Activated T-cell treated with anti-CD3 and anti-CD28 coated beads, Interleukin-2, amount 50 U/mL, for 24 hours (primary cell): ENCODE measurements at places on chromosomes 7 and 10.

DNA sequence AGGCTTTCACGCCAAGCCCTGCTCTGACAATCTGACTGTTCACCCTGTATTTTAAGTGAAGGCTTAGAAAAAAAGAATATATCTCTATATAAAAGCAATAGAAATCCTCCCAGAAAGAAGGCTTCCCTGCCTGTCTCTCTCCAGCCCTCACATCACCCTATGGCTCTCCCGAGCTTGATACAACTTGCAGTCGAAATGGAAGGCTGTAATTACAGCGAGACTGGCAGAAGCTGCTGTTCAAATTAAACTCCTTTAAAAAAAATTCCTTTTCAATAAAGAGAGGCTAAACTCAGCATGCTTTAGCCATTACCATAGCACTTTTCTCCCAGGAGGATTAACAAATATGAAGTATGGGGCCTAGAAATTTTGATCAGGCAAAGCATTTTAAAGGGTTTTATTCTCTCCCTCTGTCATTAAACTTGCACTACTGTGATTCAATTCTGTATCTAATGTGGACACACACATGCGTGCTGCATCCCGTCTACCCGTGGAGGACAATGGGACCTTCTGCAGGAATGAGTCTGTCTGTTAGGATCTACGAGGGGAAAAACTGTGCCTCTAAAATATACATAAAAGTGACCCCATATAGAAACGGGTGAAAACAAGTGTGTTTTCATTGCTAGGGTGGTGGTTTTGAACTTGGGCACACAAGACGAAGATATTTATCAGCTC, 223.8 kb downstream of the USP6NL start:
- H3K27me3 ChIP-seq: no peaks in the 10 kb centered on the region
- no peak overlapping the region for H3K4me3 ChIP-seq
- H3K36me3 ChIP-seq: no peaks in the 10 kb centered on the region
- H3K27ac ChIP-seq: no peak overlapping the region
- no peak for DNase-seq
- H3K4me1 ChIP-seq: no peaks in the 10 kb centered on the region

DNA sequence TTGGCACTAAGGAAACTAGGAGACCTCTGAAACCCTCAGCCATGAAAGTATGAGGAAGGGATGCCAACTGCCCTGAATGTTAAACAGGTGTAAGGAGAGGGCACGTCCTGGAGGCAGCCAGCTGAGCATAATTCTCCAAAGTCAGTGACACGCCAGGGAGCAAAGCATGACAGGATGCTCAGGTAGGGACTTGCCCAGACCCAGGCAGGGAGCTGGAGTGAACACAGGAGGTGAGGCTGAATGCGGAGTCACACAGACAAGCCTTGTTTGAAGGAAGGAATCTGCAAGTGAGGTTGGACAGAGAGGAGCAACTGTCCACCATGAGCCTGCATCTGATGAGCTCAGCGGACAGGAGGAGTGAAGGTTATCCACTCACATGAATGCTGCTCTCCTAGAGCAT, 41.5 kb downstream of the KLRG2 start:
- H3K27me3 ChIP-seq: no peaks in the 10 kb centered on the region
- peaks cover 6% of the 10 kb centered on the region for H3K4me1 ChIP-seq
- H3K27ac ChIP-seq: no peak overlapping the region

DNA sequence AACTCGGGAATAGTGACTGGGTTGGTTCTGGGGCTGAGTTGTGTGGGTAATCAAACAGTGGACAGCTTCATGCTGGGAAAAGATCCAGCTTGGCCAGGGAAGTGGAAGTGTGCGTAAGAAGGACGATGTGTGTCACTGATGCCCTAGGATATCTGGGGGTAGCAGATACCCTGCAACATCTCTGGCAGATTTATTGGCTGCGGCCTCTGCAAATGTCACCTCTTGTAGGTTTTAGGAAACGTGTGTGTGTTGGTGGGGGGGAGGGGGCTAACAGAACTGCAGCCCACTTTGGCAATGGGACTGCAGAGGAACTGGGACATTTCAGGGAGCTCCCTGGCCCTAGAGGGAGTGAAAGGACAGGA, 965 bp upstream of the AGAP3 start:
- peaks cover 27% of the 10 kb centered on the region for H3K36me3 ChIP-seq
- peaks cover 48% of the 10 kb centered on the region for H3K4me1 ChIP-seq
- peaks cover 7% of the 10 kb centered on the region for H3K27me3 ChIP-seq
- H3K27ac ChIP-seq: peak overlapping the region; percentile 57
- peak overlapping the region; percentile 81 for H3K4me3 ChIP-seq

DNA sequence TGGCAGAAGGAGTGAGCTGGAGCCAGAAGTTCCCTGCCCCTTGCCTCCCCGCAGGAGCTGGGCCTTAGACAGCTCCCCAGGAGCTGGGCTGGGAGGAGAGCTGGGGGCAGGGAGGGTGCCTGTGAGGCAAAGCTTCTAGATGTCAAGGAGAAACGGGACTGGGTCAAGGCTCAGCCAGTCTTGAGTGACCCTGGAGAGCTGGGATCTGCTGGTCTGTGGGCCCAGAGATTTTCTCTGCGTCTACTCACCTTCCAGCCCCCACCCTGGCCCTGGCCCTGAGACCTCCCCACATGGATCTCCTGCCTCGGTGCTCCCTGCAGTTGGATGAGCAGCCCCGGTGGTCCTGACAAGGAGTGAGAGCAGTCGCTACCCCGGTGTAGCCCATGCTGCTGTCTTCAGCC, 20.3 kb upstream of the SHH start:
- H3K27me3 ChIP-seq: peaks cover 3% of the 10 kb centered on the region
- H3K36me3 ChIP-seq: no peaks in the 10 kb centered on the region
- no peak overlapping the region for H3K27ac ChIP-seq
- DNase-seq: no peak

DNA sequence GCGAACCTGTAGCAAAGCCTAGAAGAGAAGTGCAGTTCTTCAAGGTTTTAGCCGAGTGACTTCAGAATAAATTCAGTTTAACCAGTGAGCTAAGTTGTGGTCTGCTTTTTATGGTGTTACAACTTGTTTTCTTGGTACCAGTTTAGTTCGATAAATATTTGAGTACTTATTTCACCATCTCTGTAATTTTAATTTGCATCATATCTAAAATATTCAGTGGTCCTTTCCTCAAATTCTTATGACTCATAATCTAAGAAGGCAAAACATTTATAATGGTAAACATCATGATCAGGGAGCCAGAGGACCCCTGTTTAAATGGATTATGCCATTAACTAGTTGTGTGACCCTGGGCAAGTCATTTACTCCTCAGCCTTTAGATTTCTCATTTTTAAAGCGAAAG, 4.1 kb upstream of the BMPER start:
- H3K36me3 ChIP-seq: no peaks in the 10 kb centered on the region
- DNase-seq: no peak
- peaks cover 8% of the 10 kb centered on the region for H3K4me1 ChIP-seq

GRCh38 chr10:133132473-133133291, 27.3 kb upstream of the KNDC1 start:
- no peak overlapping the region for H3K27ac ChIP-seq
- H3K4me3 ChIP-seq: no peak overlapping the region
- peak; percentile 22 for DNase-seq
- H3K4me1 ChIP-seq: no peaks in the 10 kb centered on the region
- no peaks in the 10 kb centered on the region for H3K36me3 ChIP-seq

GRCh38 chr10:88866454-88866853, 13.6 kb upstream of the STAMBPL1 start:
- H3K27me3 ChIP-seq: peaks cover 10% of the 10 kb centered on the region
- no peaks in the 10 kb centered on the region for H3K4me1 ChIP-seq
- no peak for DNase-seq
- H3K36me3 ChIP-seq: no peaks in the 10 kb centered on the region
- H3K27ac ChIP-seq: no peak overlapping the region

- DNase-seq: no peak
- no peak overlapping the region for H3K27ac ChIP-seq
- H3K36me3 ChIP-seq: peaks cover 8% of the 10 kb centered on the region
- H3K27me3 ChIP-seq: no peaks in the 10 kb centered on the region
- no peaks in the 10 kb centered on the region for H3K4me1 ChIP-seq
- H3K4me3 ChIP-seq: no peak overlapping the region
Observed at GRCh38 chr7:133688483-133689239, 435.8 kb downstream of the EXOC4 start.

- no peaks in the 10 kb centered on the region for H3K27me3 ChIP-seq
- no peak for DNase-seq
- H3K36me3 ChIP-seq: no peaks in the 10 kb centered on the region
- H3K4me1 ChIP-seq: peaks cover 7% of the 10 kb centered on the region
- H3K27ac ChIP-seq: no peak overlapping the region
Observed at GRCh38 chr7:132752431-132752830, 176.2 kb upstream of the PLXNA4 start.

GRCh38 chr7:101605611-101606497, 23.2 kb downstream of the MYL10 start:
- H3K4me1 ChIP-seq: no peaks in the 10 kb centered on the region
- no peak overlapping the region for H3K27ac ChIP-seq
- H3K4me3 ChIP-seq: no peak overlapping the region
- H3K27me3 ChIP-seq: no peaks in the 10 kb centered on the region

DNA sequence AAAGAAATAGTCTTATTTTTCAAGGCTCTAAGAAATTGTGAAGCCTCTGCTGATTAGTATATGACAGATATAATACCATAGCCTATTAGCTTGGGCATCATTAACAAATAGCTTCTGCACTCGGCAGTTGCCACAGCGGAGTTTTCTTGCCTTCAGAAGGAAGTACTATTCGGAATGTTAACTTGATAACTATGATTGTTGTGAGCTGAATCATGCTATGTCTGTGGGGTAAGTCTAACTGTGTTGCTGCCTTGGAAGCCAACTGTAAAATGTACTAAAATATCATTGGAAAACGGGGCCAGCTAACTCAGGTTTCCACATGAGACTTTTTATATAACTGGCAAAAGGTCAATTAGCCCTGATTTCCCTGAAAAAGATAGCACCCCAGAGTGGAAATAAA, 93.2 kb downstream of the TWIST1 start:
- no peaks in the 10 kb centered on the region for H3K36me3 ChIP-seq
- DNase-seq: no peak
- H3K4me1 ChIP-seq: no peaks in the 10 kb centered on the region
- no peak overlapping the region for H3K27ac ChIP-seq
- no peaks in the 10 kb centered on the region for H3K27me3 ChIP-seq

GRCh38 chr7:134865001-134865845, 85.8 kb downstream of the CALD1 start:
- no peaks in the 10 kb centered on the region for H3K36me3 ChIP-seq
- peaks cover 19% of the 10 kb centered on the region for H3K4me1 ChIP-seq
- no peaks in the 10 kb centered on the region for H3K27me3 ChIP-seq
- H3K4me3 ChIP-seq: peak overlapping the region; percentile 23
- peak overlapping the region; percentile 74 for H3K27ac ChIP-seq

GRCh38 chr10:97714401-97715258, 1.1 kb downstream of the MARVELD1 start:
- DNase-seq: no peak
- peaks cover 14% of the 10 kb centered on the region for H3K4me1 ChIP-seq
- peak overlapping the region; percentile 26 for H3K27ac ChIP-seq
- H3K27me3 ChIP-seq: peaks cover 28% of the 10 kb centered on the region
- peak overlapping the region; percentile 92 for H3K4me3 ChIP-seq
- H3K36me3 ChIP-seq: peaks cover 2% of the 10 kb centered on the region

- peak overlapping the region; percentile 86 for H3K27ac ChIP-seq
- H3K27me3 ChIP-seq: no peaks in the 10 kb centered on the region
- DNase-seq: no peak
- no peaks in the 10 kb centered on the region for H3K36me3 ChIP-seq
- peaks cover 63% of the 10 kb centered on the region for H3K4me1 ChIP-seq
Observed at GRCh38 chr10:74871595-74872382, 45.4 kb downstream of the KAT6B start.

DNA sequence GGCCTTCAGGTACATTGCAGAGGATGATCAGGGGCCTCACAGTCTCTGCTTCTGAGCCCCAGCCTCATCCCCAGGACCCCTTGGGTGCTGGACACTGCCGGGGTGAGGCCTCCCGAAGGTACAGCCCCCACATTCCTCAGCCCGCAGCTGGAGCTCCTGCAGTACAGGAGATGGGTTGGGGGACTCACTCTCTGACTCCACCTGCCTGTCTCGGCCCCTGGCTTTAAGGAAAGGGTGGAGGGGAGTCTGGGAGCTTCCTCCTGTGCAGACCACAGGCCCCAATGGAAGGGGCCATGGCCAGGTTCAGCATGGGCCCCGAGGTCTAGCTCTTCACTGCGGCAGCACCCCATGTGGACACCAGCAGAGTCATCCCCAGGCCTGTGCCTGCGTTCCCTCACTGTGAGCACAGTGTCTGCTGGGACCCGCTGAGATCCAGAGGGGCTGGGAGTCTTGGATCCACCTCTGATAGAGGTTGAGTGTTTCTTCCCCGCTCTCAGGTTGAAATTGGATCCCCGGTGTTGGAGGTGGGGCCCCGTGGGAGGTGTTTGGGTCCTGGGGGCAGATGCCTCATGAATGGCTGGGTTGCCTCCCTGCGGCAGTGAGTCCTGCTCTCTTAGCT, 99.9 kb downstream of the PRKAG2 start:
- no peaks in the 10 kb centered on the region for H3K27me3 ChIP-seq
- no peak overlapping the region for H3K4me3 ChIP-seq
- H3K27ac ChIP-seq: no peak overlapping the region
- H3K36me3 ChIP-seq: peaks cover 11% of the 10 kb centered on the region

- H3K36me3 ChIP-seq: no peaks in the 10 kb centered on the region
- no peak overlapping the region for H3K4me3 ChIP-seq
- no peaks in the 10 kb centered on the region for H3K27me3 ChIP-seq
- no peak overlapping the region for H3K27ac ChIP-seq
- DNase-seq: no peak
- no peaks in the 10 kb centered on the region for H3K4me1 ChIP-seq
Observed at GRCh38 chr10:57420881-57421280, 846.8 kb downstream of the IPMK start.

GRCh38 chr10:129381741-129382140, 85.3 kb upstream of the MGMT start:
- DNase-seq: no peak
- H3K36me3 ChIP-seq: no peaks in the 10 kb centered on the region

DNA sequence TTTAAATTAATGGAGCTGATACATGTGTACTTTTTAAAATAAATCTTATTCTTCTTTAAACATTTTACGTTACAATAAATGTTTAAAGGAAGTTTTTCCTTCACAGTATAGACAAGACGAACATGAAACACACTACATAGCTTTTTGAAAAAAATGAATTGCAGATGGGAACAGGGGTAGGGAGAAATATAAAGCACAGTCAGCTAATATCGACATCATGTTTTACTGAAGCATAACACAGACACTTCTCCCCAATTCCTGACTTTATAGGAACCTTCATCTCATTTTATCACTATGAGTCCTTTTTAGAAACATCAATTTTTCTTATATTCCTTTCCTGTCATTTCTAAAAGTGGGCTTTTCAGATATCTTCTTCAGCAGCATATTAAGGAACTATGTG, 153.5 kb downstream of the MACC1 start:
- no peak overlapping the region for H3K4me3 ChIP-seq
- H3K4me1 ChIP-seq: peaks cover 11% of the 10 kb centered on the region
- no peaks in the 10 kb centered on the region for H3K36me3 ChIP-seq
- no peak for DNase-seq
